ENCODE measurements at places on chromosomes 5 and 9. TPM values are rescaled to one million over a fixed set of nuclear protein-coding genes. Genes with fewer than 3 reads are reported as not detected.
A peak's percentile ranks its signal among the peaks of the same experiment; 100 is the strongest.

The TAF1L gene
- total RNA-seq = not detected

The PCDHGA2 gene
- total RNA-seq = not detected

The PLAA gene
- total RNA-seq = 28.1 TPM

The NTRK2 gene
- total RNA-seq = 1.5 TPM

The PCDHGA10 gene
- 3.7 TPM for total RNA-seq

DNA sequence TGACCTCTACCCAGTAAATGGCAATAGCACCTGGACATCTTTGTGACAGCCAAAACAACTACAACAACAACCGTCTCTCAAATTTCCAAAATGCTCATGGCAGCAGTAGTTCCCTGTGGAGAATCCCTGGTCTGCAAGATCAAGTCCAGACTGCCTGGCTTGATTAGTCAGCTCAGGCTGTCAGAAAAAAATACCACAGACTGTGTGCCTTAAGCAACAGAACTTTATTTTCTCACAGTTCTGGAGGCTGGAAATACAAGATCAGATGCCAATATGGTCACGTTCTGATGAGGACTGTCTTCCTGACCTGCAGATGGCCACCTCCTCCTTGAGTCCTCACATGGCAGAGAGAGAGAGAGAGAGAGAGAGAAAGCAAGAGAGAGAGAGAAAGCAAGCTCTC is 52.3 kb upstream of the MOCS2 start:
- no peak overlapping the region for H3K27ac ChIP-seq
- H3K4me3 ChIP-seq = no peak overlapping the region
- no peak for DNase-seq
- H3K4me1 ChIP-seq = no peaks in the 10 kb centered on the region
- H3K27me3 ChIP-seq = peaks cover 6% of the 10 kb centered on the region

DNA sequence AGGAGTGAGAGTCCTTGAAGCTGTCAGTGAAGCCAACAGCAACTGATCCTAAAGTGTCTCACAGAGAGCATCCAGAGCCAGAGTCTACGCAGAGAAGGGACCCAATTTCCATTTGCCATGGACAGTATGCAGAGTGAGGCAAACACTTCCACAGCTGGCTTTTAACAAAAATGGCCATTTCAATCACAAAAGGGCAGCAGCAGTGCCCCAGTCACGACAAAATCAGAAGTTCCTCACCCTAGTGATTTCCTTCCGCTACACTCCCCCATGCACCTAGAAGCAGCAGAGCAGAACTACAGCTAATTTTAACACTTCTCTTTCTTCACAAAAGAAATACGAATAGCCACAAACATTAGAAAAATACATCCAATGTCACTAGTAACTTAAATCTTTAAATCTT is 27.9 kb downstream of the FBXW11 start:
- no peak overlapping the region for H3K27ac ChIP-seq
- H3K4me3 ChIP-seq = no peak overlapping the region
- no peaks in the 10 kb centered on the region for H3K27me3 ChIP-seq
- H3K4me1 ChIP-seq = peaks cover 38% of the 10 kb centered on the region
- H3K36me3 ChIP-seq = peaks cover 4% of the 10 kb centered on the region
- no peak for DNase-seq

GRCh38 chr9:130459941-130460669 is 15.3 kb downstream of the ASS1 start:
- H3K36me3 ChIP-seq = no peaks in the 10 kb centered on the region
- H3K27ac ChIP-seq = no peak overlapping the region
- H3K4me1 ChIP-seq = no peaks in the 10 kb centered on the region
- peaks cover 13% of the 10 kb centered on the region for H3K27me3 ChIP-seq
- no peak overlapping the region for H3K4me3 ChIP-seq

DNA sequence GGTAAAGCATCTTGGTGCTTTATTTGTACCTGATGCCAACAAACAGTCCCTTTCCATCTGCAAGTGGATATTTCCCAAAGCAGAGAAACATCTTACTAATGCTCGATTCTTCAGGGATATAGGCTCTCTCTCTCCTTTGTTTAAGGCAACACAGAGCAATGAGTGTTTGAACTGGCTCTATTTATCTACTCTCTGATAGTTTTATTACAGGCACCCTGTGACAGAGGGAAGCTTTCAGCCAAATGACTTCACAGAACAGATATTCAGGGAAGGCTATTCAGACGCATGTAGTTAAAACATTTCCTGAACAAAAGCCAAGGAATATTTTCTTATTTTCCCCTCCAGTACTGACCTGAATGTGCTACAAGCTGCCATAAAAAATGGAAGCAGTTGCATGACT is 141.8 kb downstream of the YIPF5 start:
- DNase-seq = no peak
- no peaks in the 10 kb centered on the region for H3K4me1 ChIP-seq
- H3K36me3 ChIP-seq = no peaks in the 10 kb centered on the region
- H3K27me3 ChIP-seq = peaks cover 13% of the 10 kb centered on the region
- no peak overlapping the region for H3K27ac ChIP-seq

GRCh38 chr5:36644727-36645126 is 38.3 kb downstream of the SLC1A3 start:
- no peak for DNase-seq
- no peaks in the 10 kb centered on the region for H3K36me3 ChIP-seq
- no peak overlapping the region for H3K4me3 ChIP-seq
- no peaks in the 10 kb centered on the region for H3K4me1 ChIP-seq
- peaks cover 12% of the 10 kb centered on the region for H3K27me3 ChIP-seq
- no peak overlapping the region for H3K27ac ChIP-seq

DNA sequence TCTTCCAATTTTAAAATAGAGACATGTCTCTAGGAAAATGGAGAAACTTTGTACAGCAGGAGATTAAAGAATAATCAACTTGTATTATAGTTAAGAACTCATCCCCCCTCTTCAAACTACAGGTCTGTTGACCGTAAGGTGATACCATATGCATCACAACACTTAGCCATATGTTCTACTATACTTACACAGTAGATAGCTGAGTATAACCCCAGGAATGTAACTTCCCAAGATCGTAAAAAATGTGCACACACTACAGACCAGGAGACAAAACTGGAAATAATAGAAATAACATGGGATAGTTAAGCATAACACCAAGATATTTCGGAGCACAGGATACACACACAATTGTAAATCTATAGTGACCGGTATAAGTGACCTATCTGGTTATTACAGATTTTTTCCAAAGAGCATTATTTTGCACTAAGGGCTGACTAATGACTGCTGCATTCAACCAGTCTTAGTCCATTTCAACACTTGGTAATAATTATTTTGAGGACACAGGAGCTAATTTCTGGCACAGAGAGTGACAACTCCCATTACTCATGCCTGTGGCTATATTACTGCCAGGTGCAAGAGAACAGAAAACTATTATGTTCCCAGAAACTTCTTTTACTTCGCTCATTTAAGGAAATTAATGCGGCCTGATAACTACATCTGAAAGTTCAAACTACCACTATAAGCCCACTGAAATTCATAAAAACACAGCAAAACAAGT is 15.4 kb upstream of the ZNF622 start:
- no peaks in the 10 kb centered on the region for H3K27me3 ChIP-seq
- H3K27ac ChIP-seq = no peak overlapping the region
- no peak overlapping the region for H3K4me3 ChIP-seq
- H3K4me1 ChIP-seq = peaks cover 10% of the 10 kb centered on the region
- no peak for DNase-seq
- no peaks in the 10 kb centered on the region for H3K36me3 ChIP-seq

DNA sequence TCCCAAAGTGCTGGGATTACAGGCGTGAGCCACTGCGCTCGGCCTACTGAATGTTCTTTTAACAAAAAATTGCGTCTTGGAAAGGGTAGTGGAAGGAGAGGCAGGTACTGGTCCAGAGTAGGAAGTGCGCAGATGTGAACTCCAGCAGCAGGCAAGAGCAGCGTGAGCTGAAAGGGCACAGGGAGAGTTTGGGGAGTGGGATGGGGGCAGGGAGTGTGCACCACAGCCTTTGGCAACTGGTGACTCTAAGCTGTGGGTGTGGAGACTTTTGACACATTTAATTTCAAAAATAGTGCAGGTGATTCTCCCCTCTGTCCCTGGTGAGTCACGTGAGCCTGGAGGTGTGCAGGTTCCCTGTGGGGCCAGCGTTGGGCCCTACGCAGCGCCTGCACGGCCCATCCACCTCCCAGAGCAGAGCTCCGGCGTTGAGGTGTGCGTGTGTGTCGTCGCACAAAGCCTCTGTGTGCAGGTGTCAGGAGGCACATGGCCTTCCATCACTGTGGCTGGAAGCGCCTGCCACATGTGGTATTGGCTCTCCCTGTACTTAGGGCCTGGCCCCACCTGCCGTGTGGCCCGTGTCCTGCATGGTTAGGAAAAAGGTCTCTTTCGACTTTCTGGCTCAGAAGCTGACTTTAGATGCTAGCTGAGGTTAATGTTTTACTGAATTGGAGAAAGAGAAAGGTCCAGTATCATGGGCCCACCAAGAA is 11.5 kb downstream of the SQSTM1 start:
- H3K4me1 ChIP-seq = peaks cover 70% of the 10 kb centered on the region
- DNase-seq = no peak
- peak overlapping the region; percentile 45 for H3K4me3 ChIP-seq
- no peaks in the 10 kb centered on the region for H3K27me3 ChIP-seq
- H3K36me3 ChIP-seq = peaks cover 96% of the 10 kb centered on the region

GRCh38 chr5:5154733-5155132 is 14.6 kb downstream of the ADAMTS16 start:
- H3K4me1 ChIP-seq = no peaks in the 10 kb centered on the region
- H3K27me3 ChIP-seq = no peaks in the 10 kb centered on the region
- no peak for DNase-seq
- no peaks in the 10 kb centered on the region for H3K36me3 ChIP-seq
- H3K27ac ChIP-seq = no peak overlapping the region

GRCh38 chr9:88011005-88011766 is 36.9 kb upstream of the CDK20 start:
- no peaks in the 10 kb centered on the region for H3K27me3 ChIP-seq
- DNase-seq = no peak
- H3K36me3 ChIP-seq = no peaks in the 10 kb centered on the region
- H3K4me3 ChIP-seq = no peak overlapping the region

- H3K4me1 ChIP-seq = peaks cover 8% of the 10 kb centered on the region
- no peak overlapping the region for H3K4me3 ChIP-seq
- no peaks in the 10 kb centered on the region for H3K27me3 ChIP-seq
- H3K36me3 ChIP-seq = peaks cover 10% of the 10 kb centered on the region
- DNase-seq = no peak
These were observed 77.3 kb upstream of the LARP1 start for GRCh38 chr5:154677921-154678320.

DNA sequence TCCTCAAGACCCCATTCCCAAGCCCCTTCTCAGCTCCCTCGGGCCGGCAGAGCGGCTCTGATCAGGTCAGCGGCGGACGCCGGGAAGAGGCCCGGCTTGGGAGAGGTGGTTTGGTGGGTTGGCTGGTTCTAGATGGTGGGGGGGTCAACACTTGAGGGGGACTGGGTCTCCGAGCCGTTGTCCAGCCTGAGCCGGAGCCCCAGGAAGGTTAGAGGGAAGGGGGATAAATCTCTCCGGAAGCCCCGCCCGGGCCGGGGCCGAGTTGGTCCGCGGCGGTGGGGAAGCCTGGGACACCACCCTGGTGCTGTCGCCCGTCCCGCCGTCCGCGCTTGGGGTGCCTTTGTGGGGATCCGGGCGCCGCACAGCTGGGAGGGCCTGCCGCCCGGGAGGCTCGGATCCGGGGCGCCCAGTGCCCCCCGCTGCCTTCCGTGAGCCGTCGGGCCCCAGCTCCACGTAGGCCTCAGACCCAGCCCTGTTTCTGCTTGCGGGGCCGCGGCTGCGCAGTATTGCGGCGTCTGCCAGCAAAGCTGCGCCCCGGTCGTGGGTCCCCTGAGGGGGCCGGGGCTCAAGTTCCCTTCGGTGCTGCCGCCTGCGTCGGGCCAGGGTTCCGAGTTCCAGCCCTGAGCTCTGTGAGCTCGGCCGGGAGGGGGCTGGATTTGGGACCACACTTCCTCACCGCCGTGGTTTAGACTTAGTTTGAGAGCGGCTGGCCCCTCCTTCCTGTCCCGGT is 542 bp upstream of the TRIM52 start:
- no peaks in the 10 kb centered on the region for H3K27me3 ChIP-seq
- H3K27ac ChIP-seq = peak overlapping the region; percentile 81
- DNase-seq = peak; percentile 72
- peak overlapping the region; percentile 89 for H3K4me3 ChIP-seq
- H3K36me3 ChIP-seq = peaks cover 43% of the 10 kb centered on the region

DNA sequence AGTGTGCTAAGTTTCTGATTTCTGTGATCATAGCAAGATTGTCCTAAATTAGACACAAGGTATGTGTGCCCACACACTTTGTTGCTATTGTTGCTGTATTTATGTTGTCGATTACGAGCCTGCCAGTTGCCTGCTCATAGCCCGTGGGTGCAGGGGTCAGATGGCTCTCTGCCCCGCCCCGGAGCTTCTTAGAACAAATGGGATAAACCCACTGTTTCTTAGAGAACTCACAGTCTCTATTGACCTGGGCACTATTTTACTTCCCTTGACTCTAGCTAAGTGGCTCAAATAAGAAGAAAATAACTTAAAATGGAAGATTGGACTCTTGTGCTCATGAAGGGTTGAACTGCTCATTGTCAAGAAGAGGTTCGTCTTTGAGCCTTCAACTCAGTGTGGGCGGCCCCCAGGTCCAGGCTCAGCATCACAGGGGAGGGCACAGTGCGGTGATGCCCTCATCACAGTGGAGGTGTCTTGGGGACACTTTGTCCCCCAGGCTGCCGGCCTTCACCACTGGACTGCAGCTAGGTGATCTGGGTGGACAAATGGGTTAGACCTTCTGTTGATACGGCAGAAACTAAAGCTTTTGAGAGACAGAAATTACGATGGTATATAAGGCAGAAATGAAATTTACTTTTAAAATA is 155.5 kb downstream of the TENT4A start:
- no peak overlapping the region for H3K4me3 ChIP-seq
- H3K27me3 ChIP-seq = no peaks in the 10 kb centered on the region
- no peak for DNase-seq
- no peaks in the 10 kb centered on the region for H3K36me3 ChIP-seq
- peaks cover 8% of the 10 kb centered on the region for H3K4me1 ChIP-seq
- H3K27ac ChIP-seq = no peak overlapping the region

DNA sequence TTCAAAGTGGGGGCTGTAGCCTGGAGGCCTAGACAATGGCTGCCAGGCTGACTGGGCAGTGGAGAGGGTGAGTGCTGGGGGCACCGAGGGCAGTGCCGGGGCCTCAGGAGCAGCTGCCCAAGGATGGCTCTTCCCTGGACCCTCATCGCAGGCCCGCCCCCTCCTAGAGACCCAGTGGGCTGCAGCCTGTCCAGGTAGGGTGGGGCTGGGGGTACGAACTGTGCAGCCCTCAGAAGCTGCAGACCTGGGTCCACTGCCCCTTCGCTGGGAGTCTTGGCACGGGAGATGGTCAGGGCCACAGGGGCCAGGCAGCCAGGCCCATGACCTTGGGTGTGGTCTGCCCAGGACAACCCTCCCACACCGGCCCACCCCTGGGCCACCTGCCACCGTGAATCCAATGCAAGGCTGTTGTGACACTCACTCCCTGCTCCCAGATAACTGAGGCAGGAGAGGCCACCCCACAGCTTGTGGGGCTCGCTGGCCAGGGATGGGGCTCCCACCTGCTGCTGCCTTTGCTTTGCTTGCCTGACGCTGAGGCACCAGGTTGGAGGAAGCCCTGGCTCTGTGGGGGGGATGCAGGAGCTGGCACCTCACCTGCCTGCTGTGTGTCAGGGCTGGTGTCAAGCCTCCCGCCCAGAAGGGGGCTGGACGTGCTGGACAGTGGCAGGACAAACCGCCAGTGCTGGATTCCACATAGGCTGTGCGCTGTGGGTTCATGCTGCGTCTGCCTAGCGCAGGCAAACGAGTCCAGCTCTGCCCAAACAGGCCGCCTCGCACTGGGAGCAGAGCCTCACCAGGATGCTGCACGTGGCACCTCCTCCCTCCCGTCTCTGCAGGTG is 23.1 kb upstream of the SLC9A3 start:
- no peak overlapping the region for H3K4me3 ChIP-seq
- H3K27ac ChIP-seq = no peak overlapping the region
- no peaks in the 10 kb centered on the region for H3K4me1 ChIP-seq
- no peaks in the 10 kb centered on the region for H3K36me3 ChIP-seq
- no peak for DNase-seq

Data from Calu3 (cell line).